ENCODE measurements at places on chromosomes 2 and 18.

DNA sequence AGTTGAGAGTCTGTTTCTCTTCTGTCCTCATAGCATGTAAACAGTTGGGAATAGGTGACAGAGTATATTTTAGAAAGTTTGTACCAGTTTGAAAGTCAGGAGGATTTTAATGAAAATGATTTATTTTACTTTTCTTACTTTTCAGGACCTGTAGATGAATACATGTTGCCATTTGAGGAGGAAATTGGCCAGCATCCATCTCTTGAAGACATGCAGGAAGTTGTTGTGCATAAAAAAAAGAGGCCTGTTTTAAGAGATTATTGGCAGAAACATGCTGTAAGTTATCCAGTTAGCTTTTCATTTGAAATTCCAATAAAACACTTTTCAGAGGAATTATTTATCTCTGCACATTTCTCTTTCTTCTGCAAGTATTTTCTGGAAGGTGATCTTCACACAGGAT lies 81.1 kb downstream of the ACVR2A start:
- DNase-seq, result no peak

DNA sequence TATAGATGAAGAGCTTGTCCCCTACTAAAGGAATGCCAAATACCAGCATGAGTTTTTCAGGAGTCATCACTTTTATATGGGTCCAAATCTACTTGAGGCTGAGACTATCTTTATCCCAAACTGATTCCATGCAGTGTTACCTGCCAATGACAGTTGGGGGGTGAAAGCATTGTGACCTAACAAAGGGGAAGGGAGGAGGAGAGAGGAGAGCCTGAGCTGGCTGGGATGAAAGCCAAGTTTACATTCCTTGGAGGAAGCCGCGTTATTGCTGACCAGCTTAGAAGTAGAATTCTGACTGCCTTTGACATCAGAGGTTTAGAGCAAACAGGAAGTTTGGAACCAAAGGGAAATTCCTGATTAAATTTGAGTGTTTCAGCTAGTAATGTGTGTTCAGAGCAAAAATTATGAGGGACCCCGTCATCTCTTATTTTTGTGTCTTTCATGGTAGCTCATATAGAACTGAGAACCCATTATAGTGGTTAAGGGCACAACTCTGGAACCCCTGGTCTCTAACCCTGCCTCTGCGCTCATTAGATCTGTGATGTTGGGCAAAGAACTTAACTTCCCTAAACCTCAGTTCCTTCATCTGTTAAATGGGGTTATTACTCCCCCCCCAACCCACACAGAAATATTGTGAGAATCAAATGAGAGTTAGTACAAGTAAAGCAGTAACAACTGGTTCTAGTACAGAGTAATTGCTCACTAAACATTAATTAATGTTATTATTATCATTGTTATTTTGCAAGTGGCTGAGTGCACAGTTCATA lies 199.3 kb upstream of the EPAS1 start:
- no peak for DNase-seq

DNA sequence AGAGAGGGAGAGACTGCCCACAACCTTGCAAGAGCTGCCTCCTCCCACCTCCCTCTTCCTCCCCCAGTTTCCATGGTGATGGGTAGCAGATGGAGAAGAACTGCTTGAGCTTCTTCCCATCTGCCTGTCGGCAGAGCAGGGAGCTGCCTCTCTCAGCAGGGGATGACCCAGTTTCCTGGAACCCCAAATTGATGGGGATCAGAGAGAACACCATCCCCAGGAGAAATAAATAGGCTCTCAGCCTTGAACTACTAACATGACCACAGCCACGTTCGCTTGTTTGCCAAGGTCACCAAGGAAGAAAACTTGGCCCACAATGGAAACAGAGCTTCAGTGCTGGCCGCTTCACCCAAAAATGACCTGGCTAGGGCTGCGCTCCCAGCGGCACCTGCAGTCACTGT lies 82.2 kb downstream of the ADD2 start:
- DNase-seq, result no peak

GRCh38 chr2:191617575-191617974 lies 60.4 kb upstream of the NABP1 start:
- no peak for DNase-seq

GRCh38 chr2:68435615-68436014 lies 31.5 kb downstream of the FBXO48 start:
- DNase-seq, result no peak

- no peak for DNase-seq
These were observed 50.7 kb downstream of the TRAPPC12 start for GRCh38 chr2:3430172-3430571.
